ENCODE measurements at places on chromosomes 3 and 15.

DNA sequence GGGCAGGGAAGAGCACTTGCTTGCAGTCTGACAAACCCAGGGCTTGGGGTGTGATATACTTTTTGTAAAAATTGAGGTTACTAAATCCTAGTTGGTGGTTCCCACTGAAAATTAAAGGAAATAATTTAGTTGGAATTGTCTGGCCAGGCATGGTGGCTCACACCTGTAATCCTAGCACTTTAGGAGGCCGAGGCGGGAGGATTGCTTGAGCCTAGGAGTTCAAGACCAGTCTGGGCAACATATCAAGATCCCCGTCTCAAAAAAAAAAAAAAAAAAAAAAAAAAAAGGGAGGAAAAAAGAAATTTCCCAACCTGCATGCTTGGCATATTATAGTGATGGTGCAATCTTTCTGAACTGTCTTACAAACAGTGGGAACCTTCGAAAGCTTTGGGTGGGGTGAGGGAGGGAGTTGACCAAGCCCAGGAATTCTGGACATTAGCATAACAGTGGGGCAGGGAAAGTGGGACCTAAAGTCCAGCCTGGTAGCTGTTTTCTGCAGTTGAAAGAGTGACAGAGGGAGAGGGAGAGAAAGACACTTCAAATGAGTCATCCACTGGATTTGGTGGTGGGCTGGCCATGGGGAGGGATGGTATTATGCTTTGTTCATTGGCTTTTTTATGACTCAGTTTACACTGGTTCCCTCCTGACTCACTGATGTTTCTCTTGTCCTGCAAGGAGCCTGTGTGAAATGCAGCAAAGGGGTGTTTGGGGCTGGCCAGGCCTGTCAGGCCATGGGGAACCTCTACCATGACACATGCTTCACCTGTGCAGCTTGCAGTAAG lies 41.1 kb downstream of the LIMD1 start:
- no peak for DNase-seq

DNA sequence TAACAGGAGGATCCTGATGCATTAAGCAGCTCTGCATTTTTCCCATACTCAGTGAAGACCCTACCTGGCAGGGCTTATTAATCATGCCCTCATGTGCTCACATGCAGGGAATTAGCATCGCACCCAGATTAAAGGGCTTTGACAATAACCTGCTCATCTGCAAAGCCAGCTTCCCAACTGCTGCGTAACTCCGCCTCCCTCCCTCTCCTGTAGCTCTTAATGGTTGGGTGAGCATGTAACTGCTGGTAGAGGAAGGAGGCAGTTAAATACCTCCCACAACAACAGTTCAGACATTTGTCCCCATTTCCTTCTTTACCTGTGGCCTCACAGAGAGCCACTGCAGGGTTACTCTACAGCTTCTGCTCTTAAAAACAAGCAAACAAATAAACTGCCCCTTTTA lies 203.6 kb upstream of the WNT5A start:
- DNase-seq = no peak

DNA sequence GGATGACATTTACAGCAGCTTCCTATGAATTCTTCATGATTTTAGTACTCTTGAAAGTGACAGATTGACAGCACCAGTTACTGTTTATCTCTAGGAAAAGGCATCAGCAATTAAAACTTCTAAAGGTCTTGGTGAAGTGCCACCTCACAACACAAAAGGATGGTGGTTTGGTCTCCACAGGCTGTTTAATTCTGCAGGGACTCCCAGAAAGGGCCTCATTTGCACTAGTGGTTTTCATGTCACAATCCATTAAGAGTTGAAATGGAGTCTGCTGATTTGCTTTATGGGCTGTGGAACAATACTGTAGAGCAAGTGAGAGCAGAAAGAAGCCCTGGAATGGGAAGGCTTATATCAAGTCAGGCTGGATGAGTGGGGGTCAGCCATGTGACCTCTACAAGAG lies 225.3 kb upstream of the KCNMB2 start:
- DNase-seq = no peak

- no peak for DNase-seq
Measured at GRCh38 chr3:122929188-122930062, 98.1 kb downstream of the SEMA5B start.

GRCh38 chr3:48962939-48963338 lies 27.1 kb upstream of the P4HTM start:
- no peak for DNase-seq
